ENCODE measurements at places on chromosomes 4 and X. TPM values are rescaled to one million over a fixed set of nuclear protein-coding genes. Genes with fewer than 3 reads are reported as not detected.

GRCh38 chrX:101482296-101482695 is 3.0 kb upstream of the ARMCX4 start:
- DNase-seq: no peak

GRCh38 chr4:83361416-83362103 is 26.9 kb upstream of the HPSE start:
- DNase-seq: no peak

GRCh38 chr4:19293781-19294180 is 957.9 kb upstream of the SLIT2 start:
- no peak for DNase-seq

DNA sequence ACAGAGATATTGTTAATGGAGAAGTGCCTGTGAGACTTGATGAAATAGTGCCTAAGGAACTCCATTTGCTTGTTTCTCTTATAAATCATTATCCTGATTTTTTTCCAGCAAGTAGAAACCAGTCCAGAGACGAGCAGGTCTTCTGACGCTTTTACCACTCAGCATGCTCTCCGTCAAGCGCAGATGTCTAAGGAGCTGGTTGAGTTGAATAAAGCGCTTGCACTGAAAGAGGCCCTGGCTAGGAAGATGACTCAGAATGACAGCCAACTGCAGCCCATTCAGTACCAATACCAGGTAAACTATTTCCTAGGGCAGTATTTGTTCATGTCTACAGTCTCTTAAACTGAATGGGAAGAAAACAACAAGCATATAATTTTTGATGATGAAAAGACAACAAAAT is 63.6 kb downstream of the KIF4A start:
- DNase-seq: no peak

GRCh38 chrX:40433160-40433559 is 147.6 kb upstream of the ATP6AP2 start:
- DNase-seq: no peak

DNA sequence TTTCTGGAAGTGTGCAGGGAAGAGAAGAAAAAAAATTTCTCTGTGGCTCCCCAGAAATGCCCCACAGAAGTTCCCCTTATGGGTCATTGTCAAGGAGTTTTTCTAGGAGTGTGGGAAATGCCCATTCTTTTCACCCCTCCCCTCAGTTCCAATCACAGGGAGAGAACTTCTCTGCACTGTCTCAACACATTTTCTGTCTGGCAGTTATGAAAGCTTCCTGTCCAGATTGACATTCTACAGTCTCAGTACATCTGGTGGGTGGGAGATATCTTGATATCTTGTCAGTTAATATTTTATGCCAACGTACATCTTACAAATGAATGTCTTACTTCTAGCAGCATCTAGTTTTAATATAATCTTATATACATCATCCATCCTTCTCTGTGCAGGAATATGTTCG is 566.8 kb upstream of the AADAT start:
- DNase-seq: no peak

DNA sequence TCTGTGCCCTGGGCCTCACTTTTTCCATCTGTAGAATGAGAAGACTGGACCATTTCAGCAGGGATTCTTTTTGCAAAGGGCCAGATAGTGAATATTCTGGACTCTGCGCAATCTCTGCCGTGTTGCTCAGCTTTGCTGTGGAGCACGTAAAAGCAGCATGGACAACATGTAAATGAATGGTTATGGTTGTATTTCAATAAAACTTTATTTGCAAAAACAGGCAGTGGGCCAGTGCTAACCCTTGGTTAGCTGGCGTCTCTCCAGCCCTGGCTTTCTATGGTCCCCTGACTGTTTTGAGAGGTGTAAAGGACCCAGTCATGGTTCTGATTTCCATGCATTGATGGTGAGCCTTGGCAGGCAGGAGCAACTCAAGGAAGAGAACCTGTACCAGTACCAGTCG is 18.7 kb downstream of the WFS1 start:
- no peak for DNase-seq

- DNase-seq: no peak
Observed at GRCh38 chrX:65574356-65574755, 39.8 kb upstream of the LAS1L start.

DNA sequence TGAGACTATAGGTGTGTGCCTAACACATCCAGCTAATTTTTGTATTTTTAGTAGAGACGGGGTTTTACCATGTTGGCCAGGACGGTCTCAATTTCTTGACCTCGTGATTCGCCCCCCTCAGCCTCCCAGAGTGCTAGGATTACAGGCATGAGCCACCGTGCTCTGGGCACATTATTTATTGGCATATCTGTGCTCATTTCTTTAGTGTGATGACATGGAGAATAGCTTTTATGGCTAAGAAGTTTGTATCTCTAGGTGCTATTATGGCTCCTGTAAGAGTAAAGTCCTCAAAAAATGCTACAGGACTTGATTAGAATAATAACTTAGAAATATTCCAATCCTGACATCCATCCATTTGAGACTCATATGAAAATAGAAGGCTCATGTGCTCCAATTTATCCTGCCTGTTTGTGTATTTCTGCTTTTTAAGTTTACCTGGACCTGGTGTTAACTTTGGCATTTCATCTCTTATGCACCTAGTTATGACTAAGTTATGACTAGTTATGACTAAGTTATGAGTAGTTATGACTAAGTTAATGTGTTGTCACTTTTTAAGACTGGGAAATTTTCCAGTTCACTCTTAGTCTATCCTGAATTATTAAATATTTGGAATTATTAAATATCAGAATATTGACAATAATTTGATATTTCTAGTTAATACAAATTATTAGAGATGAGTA is 36.4 kb upstream of the UNC5C start:
- no peak for DNase-seq

The TBC1D9 gene
- total RNA-seq: 52.6 TPM

The STK32B gene
- total RNA-seq: 2.2 TPM

The GPR143 gene
- total RNA-seq: 1.3 TPM

The RTL5 gene
- 8.3 TPM for total RNA-seq

Data from lung (tissue), 17 donors.